T-helper 22 cell (primary cell): ENCODE measurements at places on chromosomes 13 and 19.

DNA sequence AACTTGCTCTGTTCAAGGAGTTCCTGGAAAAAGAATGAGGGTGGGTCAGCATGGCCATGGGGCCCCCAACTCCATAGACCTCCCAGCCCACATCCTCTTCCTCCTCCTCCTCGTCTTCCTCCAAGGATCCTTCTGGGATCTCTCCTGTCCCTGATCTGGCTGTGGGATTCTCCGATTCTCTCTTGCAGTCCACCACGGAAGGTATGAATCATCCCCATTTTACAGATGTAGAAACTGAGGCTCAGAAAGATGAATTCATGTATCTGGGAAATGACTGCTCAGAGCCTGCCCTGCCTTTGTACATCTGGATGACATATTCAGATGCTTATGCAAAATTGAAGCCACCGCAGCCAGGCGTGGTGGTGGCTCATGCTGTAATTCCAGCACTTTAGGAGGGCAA lies 2.2 kb upstream of the KANK2 start:
- no peak for DNase-seq

DNA sequence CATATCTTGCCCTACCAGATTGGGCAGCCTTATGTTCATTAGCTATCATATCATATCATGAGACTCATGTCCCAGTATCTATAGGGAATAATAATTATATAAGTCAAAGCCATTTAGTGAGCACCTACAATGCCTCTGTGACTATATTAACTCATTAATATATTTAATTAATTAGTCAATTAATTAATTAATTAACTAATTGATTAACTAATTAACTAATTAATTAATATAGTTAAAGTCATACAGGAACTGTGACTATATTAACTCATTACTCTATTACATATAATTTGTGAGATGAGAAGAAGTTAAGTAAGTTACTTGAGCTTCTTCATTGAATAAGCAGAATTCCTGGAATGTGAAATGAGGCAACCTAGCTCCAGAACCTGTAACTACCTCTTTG lies 588.3 kb upstream of the SLITRK1 start:
- DNase-seq = no peak

- no peak for DNase-seq
Observed at GRCh38 chr13:97460853-97461252, 26.9 kb downstream of the RAP2A start.

DNA sequence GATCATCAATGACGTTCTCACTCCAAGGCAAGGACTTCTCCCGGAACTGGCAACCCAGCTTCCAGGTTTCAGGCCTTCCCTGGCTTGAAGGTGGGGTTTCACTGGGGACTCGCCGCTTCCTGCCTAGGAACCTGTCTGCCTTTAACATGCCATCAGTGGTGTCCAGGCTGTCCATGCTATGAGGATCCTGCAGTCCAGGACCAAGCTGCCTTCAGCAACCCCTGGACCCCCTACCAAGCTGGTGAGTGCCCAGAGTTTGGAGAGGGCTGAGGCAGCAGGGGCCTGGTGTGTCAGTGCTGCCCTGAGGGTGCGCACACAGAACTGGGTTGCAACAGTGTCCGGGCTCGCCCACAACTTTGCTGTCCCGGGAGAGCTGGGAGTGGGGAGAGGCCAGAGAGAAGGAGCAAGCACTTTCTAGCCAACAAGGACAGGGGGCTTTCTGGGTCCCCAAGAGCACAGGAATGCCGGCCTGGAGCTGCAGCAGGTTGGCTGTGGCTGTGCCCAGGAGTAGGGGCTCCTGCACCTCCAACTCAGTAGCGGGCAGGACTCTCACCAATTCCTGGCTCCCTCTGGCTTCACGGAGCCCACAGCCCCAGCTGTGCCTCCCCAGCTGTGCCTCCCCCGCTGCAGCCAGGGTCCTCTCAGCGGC lies 1563.2 kb upstream of the MIR17HG start:
- DNase-seq = no peak

DNA sequence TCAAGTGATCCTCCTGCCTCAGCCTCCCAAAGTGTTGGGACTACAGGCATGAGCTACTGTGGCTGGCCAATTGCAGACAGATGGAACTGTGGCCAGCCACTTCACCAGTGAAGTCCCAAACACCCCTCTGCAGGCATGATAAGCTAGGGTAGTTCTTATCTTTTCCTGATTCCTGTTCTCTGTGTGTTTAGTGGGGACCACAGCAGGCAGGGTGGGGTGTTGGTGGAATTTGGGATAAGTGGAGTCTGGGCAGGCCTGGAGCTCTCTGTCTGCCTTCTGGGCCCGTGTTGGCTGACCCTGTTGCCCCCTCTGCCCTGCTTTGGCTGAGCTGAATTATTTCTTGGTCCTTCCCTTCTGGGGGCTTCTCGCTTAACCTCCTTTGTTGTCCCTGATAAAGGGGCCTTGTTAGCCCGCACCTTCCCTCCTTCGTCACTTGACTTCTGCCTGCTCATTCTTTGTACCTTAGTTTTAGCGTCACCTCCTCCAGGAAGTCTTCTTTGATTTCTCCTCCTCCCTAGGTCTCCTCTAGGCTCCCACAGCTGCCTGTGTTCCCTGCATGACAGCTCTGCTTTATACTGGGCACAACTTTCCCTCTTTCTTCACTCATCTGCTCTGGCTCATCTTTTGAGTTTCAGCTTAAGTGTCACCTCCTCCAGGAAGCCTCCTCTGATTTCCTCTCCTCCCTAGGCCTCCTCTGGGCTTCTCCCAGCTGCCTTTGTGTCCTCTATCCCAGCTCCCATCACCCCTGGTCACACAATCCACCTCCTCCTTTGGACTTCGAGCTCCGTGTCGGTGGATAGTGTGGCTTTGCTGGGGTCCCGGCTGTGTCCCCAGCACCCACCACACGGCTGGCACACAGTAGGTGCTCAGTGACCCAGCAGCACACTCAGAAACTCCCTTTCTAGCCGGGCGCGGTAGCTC lies 1.7 kb upstream of the NCLN start:
- no peak for DNase-seq

DNA sequence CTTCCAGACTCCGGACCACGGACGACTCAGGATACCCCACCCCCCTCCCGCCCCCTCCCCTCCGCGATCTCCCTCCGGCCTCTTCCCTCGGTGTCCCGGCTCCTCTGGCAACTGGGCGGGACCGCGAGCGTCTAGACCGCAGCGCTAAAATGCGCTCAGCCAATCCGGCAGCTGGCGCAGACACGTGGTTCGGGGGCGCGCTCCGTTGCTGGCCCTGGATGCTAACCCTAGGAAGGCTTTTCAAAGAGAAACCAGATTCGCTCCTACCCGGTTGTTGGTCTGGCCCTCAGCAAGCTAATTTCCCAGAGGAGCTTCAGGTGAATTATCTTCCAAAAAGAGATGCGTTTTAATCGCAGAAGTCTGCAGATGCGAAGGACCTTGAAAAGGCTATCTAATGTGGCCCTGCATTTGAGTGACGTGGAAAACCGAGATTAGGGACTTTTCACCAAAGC lies at the start of gene DZIP1:
Gene DZIP1, minus strand, starts transcription at position 106 of the 452 bp plus-strand sequence. CDS start 2,677 bp downstream, outside the sequence.
- no peak for DNase-seq

- no peak for DNase-seq
Observed at GRCh38 chr13:112626124-112626523, 38.2 kb upstream of the TUBGCP3 start.

DNA sequence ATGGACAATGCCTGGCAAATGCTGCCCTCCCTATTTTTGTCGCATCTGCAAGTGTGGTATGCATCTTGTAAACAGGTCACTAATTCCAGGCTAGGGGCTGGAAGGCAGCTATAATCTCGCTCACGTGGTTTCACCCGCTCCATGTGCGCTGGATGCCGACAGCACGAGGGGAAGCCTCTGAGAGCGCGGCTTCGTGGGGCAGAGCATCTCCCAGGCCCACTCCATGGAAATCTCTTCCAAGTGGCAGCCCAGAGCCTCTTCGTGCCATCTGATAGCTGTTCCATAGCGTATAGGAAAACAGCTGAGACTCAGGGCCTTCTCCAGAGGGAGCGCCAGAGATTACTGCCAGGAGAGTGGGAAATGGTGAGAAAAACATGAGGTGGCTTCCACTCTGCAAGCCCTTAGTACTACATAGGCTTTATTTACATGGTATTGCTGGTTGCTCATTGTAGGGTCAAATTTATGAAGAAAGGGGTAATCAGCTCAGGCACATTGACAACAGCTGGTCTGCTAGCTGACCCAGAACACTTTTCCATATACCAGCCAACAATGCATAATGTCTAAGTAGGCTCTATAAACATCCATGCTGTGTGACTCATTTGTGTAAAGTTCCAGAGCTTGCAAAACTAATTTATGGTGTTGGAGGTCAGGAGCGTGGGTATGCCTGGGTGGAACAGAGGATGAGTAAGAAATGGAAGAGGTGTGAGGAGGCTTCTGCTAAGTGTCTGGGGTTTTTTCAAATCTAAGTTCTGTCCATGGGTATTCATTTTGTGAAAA lies 165.2 kb downstream of the SHISA2 start:
- DNase-seq = no peak

GRCh38 chr13:71912524-71912923 lies 45.5 kb upstream of the DACH1 start:
- no peak for DNase-seq

DNA sequence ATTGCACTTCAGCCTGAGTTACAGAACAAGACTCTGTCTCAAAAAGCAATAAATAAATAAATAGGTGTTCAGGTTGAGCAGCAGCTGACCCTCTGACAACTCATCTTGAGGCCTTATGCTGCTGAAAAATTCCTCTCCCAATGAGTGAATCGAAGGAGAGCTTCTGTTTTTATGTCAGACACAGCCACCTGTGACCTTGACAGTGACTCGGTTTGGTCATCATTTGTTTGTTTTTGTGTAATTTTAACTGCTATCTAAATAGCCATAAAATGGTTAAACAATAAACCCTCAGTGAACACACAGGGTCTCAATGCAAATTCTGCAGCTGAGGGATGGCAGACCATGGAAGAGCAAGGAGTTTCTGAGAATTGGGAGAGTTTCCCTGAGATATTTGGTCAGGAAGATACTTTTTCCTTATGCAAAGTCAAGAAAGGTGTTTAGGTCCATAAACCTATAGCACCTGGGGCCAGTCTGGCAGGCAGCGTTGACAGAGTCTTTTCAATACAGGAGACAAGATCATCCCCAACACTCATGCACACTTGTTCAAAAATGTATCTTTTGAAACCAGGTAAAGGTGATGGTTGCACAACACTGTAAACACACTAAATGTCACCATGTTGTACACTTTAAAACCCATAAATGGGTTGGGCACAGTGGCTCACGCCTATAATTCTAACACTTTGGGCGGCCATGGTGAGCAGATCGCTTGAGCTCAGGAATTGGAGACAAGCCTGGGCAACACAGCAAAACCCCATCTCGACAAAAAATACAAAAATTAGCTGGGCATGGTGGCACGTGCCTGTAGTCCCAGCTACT lies 16.6 kb upstream of the SLC25A30 start:
- no peak for DNase-seq

DNA sequence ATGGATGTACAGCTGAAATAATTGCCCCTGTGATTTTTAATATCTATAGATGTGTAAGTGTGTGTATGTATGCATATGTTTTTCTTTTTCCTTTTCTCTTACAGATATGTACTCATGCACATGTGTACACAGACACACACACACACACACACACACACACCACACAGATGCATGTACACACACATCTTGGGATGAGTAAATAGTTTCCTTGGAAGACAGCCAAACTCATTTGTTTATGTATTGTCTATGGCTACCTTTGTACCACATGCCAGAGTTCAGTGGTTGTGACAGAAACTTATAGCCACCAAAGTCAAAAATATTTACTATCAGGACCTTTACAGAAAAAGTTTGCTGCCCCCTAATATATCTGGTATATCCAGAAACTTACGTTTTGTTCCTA lies 192.6 kb downstream of the MAB21L1 start:
- DNase-seq = no peak

DNA sequence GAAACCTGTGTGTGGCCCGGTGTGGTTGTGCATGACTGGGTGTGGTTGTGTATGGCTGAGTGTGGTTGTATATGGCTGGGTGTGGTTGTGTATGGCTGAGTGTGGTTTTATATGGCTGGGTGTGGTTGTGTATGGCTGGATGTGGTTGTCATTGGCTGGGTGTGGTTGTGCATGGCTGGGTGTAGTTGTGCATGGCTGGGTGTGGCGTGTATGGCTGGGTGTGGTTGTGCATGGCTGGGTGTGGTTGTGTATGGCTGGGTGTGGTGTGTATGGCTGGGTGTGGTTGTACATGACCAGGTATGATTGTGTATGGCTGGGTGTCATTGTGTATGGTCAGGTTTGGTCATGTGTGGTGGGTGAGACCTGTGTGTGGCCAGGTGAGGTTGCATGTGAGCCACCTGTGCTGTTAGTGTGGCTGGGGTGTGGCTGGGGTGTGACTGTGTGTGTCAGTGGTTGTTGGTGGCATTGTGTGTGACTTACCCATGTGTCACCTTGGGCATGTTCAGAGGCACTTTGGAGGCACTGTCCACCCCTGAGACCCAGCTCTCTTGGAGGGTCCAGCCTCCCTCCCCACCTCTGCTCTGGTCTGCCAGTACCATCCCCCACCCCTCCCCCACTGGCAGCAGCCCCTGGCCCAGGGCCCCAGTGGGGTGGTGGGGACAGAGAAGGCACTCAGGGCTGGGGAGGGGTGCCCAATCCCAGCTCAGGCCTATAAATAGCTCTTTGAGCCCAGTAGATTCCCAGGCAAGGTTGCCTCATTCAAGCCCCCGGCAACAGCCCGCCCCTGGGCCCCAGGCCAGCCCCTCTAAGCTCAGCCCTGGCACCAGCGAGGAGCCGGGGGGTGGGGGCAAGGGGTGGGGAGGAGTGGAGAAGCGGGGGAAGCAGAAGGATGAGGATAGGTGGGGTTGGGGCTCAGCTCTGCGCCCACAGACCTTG lies 3.9 kb upstream of the NCAN start:
- DNase-seq = no peak

GRCh38 chr13:112077729-112078128 lies 10.8 kb downstream of the SOX1 start:
- no peak for DNase-seq

DNA sequence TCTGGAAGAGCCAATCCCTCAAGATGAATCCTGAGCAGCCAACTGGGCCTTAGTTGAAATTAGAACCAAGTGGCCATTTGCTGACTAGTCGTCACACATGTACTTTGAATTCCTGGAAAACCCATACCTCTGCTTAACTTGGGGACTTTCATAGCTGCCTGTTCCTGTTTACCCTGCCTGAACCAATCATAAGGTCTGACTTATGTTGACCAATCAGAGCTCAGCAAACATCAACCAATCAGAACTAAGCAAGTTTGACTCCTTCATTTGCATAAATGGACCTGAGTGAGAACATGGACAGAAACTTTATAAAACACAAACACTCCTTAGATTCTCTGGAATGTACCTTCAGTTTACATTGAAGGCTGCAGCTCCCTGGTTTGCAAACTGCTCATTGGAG lies 50.8 kb downstream of the LATS2 start:
- no peak for DNase-seq

DNA sequence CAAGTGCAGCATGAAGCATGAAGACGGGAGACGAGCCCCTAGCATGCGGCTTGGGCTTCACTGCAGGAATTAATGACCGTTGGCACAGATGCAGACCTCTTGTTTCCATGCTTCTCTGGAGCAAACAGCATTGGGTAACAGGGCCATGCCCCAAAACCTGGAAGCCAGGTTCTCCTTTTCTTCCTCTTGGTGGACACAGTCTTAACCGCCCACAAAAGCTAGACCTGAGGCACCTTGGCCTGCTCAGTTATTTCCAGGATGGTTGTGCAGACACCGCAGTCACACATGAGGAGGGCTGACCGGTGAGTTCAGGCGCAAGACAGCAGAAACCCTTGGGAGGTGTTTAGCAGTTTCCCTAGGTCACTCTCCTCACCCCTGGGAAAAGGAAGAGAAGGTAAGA lies 133.9 kb upstream of the GJB6 start:
- no peak for DNase-seq
